Naive B cell (primary cell): ENCODE measurements at places on chromosomes 3 and 15.
A peak's percentile ranks its signal among the peaks of the same experiment; 100 is the strongest.

DNA sequence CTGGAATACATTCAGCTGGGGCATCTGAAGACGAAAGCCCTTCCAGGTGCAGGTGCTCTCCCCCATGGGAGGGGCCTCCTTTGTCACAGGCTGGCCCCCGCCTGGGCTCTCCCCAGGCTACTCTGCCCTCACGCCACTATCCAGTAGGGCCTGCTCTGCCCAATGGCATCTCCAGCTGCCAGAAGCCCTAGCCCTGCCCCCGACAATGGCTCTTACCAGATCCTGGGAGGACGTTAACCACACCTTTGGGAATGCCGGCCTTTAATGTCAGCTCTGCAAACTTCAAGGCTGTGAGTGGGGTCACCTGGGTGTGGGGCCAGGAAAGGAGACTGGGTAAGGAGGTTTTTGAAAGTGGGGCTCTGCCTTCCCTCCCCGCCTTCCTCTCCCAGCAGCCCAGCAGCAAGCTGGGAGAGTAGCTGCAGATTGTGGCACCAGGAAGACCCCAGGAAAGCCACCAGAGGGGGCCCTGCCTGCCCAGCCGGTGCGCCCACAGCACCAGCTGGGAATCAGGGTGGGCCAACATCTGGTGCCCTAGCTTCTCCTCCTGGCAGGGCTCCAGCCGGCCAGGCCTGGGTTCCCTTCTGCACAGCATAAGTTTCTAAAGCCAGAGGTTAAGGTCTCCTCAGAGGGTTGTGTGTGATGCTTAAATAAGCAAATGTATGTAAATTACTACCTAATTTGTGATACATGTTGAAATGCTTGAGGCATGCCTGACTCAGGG, 40.4 kb upstream of the SLC41A3 start:
- no peak for DNase-seq

DNA sequence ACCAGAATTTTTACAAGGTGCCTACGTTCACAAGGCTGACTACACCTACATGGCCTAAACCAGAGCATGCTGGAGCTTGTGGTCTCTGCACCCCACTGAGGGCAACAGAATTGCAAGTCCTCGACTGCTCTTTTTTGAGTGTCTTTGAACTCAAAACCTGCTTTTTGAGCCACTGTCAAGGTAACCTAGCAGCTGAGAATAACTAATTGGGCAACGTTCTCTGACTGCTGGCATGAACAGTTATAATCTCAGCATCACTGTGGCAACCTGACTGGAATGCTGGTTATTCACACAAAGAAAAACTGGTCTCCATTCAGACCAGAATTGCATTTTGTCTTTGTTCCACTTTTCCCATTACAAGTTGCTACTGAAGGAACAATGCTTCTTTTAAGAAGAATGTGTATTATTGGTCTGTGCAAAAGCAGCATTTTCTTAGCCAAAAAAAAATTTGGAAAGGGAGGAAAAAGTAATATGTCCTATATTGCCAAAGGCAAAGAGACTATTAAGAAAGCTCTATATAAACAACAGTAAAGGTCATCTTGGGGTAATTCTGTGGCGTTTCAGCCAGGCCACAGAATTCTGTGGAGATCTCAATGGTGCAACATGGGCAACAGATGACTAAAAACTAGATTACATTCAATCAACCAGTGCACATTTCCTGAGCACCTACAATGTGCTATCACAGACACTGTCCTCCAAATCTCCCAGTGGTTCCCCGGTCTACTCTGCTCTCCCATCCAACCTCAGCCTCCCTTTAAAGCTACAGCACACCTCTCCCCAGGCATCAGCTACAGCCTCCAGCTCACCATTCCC, 76.8 kb downstream of the TNIK start:
- no peak for DNase-seq

- DNase-seq: no peak
Observed at GRCh38 chr3:8519774-8520448, 18.3 kb downstream of the LMCD1 start.

- DNase-seq: no peak
Observed at GRCh38 chr15:68582864-68583263, 4.1 kb downstream of the CORO2B start.

DNA sequence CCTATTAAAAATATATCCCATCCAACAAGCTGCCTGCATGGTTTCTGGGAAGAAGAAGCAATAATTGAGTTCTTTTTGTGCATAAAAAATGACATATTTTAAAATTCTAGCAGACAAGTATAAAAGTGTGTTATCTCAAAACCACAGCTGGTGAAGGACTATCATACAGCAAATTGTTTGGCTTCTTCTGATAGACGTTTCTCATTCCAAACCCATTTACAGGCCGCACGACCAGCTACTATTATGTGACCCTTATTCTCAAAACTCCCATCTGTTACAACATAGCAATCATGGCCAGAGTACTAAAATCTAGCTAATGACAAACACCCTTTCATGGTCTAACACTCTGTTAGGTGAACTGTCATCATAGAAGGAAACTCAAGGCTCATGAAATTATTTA, 21.7 kb downstream of the ETFA start:
- no peak for DNase-seq

DNA sequence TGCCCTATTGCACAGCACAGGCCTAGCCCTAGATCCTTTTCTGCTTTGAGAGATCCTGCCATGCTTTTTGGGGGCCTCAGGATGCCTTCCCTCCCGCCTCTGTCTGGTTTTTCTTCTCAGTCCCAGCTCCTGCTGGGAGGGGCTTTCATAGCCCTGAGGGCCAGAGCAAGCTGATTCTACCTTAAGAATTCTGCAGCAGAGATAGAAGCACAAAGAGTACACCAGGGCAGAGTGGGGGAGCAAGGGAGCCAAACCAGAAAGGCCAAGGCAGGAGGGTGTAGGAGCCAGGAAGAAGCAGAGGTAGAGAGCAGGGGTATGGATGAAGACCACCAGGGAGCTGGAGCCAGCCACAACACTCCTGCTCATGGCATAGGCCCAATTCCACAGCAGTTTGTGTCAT, 18.1 kb downstream of the SH3BP5 start:
- DNase-seq: no peak

GRCh38 chr15:41207687-41208448, 22.7 kb downstream of the EXD1 start:
- DNase-seq: no peak

GRCh38 chr15:56959318-56959648, 40.8 kb downstream of the TCF12 start:
- no peak for DNase-seq

GRCh38 chr3:49238274-49239127, 38.5 kb downstream of the C3orf62 start:
- DNase-seq: peak; percentile 45
